AG04449 (cell line): ENCODE measurements at places on chromosomes 3 and 15.
A peak's percentile ranks its signal among the peaks of the same experiment; 100 is the strongest.

DNA sequence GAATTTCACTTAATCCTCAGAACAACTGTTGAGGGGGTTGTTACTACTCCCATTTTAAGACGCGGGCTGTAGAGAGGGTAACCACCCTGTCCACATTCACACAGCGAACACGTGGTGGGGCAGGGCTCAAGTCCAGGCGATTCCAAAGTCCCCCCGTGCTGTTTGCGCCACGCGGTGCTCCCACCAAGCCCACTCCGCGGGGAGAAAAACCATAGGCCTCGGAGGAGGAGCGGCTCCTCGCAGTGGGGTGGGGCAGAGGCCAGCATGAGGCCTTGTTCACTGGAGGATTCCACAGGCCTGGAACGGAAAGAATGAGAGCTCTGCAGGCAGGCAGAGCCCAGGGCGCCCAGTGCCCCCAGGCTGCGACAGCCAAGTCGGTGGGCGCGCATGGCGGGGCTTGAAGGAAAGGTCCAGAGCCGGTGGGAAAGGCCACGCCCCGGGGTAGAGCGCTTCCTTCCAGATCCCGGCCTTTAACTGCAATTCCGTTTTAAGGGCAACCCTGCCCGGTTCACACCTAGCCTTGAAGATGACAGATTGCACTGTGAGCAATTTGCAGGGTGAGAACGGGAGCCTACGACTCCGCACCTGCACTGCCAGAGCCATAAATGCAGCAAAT is 161.8 kb upstream of the TBL1XR1 start:
- no peak for DNase-seq

- DNase-seq: no peak
Observed at GRCh38 chr15:23648920-23649515, 1.4 kb upstream of the MAGEL2 start.

DNA sequence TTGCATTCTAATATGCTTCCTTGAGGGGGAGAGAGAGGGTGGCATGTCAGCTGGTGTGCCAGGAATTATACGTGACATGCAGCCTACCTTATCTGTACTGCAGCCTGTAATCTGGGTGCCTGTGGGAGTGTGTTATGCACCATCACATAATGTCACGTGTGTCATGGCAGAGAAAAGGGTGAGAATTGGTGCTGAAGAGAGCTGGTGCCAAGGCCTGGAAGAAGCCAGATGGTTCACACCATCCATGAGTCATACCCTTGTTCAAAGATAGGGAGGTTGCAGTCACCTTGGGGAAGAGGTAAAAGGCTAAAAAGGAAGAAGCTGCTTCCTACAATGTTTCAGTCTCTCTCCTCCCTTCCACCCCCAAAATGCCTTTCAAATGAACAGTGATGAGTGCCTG is 5.3 kb downstream of the BRPF1 start:
- DNase-seq: no peak

GRCh38 chr15:83569341-83569740 is 84.6 kb upstream of the ADAMTSL3 start:
- no peak for DNase-seq

- no peak for DNase-seq
Observed at GRCh38 chr3:20561166-20561565, 375.2 kb upstream of the SGO1 start.

DNA sequence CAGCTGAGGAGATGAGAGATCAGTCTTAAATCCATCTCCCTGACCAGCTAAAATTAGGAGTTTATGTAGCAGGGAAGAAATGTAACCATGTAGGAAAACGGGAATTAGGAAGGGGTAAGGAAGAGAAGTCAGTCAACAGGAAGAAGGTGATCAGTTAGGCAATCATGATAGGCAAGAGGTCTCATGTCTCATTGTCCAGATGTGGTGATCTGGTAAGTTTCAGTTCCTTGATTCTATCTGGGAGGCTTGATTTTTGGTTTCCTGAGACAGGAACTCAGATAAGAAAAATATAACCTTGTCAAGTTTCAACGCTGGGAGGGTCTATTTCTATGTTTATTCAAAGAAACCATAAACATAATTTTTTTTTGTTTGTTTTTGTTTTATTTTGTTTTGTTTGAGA is 40.3 kb upstream of the TBC1D5 start:
- DNase-seq: no peak

DNA sequence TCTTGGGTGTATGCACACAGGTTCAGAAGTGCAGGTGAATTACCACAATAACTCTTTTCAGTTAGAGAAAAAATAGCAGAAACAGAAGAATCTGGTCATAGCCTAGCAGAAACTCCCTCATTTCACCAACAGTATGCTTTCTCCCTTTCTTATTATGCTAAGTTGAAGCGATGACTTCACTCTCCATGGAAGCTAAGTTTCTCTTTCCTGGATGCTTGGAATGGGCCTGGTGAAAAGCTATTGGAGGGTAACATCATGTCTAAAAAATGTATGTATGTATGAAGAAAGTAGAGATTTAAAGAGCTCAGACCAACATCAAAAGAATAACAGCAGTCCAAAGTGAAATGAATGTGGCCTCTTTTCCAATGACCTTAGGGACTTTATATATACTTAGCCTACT is 145.5 kb downstream of the TIGIT start:
- peak; percentile 47 for DNase-seq

GRCh38 chr15:85707519-85708338 is 87.0 kb downstream of the KLHL25 start:
- DNase-seq: no peak

DNA sequence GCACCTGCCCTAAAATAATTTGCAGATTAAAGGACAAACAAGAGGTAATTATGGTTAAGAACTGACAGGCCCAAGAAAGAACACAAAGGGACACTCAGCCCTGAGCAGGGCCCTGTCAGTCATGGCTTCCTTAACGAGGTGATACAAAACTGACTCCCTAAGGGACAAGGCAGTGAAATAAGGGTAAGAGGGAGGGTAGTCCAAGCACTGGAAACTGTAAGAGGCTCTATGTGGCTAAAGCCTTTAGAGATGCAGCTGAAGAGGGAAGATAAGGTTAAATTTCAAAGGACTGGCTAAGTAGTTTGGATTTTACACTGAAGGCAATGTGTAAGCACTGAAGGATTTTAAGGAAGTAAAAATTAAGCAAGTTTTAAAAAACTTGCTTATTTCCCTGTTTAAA is 3.9 kb downstream of the ATR start:
- no peak for DNase-seq

DNA sequence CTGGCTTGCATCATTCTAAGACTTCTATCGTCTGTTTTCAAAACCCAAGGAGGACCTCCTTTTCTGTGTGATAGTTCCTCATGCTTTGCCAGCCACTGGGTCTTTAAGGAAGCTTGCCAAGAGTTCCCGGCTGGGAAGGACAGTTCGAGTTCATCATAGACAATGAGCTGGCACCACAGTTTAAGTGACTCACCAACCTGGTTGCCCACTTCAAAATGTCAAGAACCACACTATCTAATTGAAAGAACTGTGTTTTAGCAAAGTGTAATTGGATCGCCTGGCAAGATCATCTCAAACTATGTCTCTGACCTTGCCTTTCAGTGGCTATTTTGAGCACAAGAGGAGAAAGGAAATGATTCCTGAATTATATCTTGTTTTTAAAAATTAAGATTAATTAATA is 27.9 kb downstream of the SOX2 start:
- no peak for DNase-seq

DNA sequence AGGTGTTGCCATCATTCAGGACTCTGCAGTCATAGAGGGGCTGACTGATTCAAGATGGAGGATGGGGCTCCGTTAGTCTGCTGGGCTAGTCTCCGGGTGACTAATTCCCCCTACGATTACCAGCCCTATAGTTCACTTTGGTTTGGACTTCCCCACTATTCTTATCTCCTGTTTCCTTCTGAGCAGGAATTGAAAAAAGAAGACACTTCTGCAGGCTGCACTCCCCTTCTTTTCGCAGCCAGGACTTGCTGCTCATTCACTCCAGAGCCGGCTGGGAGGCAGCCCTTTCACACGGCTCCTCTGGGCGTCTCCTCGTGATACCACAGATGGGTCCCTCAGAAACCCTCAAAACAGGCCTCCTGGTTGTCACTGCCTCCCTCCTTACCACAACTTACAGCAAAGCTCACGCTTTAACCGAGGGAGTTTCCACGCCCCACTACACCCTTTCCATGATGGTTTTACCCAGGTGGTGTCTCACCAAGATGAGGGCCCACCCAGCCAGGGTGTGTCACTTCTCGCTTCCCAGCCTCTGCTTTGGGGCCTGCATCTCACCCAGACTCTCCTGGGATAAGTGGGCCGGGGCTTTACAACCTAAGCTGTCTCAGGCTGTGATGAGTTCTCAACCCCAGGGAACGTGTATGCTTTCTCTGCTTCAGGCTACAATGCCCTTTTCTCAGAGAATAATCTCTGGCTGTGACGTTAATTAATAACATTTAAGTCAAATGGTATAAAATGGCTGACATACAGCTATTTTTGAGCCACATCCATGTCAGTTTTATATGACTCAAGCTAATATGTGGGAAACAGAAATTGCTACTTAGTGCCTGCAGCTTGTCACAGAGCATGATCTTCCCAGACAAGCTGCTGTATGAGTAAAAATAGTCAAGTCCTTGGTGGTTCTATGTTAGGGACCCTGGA is 11.9 kb downstream of the CX3CR1 start:
- no peak for DNase-seq

GRCh38 chr15:71106802-71107500 is 8.3 kb upstream of the THSD4 start:
- no peak for DNase-seq

GRCh38 chr3:5010706-5011554 is 31.7 kb downstream of the BHLHE40 start:
- DNase-seq: no peak

DNA sequence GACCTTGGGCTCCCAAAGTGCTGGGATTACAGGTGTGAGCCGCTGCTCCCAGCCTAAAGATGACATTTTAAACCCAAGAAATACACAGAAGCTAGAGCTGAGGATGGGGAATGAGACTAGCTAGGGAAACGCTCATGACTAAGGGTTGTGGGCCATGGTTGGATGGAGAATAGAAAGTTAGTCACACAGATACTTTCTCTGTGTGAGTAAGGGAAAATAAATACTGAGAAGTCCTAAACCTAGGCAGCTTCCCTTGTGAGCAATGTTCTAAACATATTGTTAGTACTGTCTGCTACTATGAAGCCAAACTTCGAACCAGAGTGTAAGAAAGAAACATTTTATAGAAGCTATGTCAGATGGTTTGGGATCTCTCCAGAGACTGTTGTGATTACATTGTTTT is 304.8 kb upstream of the STAC start:
- no peak for DNase-seq

- DNase-seq: no peak
Observed at GRCh38 chr3:130465521-130465920, 51.5 kb upstream of the COL6A6 start.

DNA sequence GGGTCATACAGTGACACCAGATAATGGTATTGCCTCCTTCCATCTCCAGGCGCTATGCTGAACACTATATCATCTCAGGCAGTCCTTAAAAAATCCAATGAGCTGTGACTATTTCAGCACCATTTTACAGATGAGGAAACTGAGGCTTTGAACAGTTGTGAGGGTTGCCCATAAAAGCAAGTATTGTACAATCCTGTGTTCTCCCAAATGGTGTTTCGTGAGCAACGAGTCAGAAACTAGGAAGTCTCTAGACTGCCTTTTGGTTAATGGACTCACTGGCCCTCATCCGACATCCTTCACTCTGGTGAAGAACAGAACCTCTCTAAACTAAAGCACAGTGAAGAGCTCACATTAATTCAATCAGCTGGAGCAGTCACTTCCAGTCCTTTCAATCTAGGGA is 61.8 kb downstream of the ATP8B4 start:
- DNase-seq: no peak

DNA sequence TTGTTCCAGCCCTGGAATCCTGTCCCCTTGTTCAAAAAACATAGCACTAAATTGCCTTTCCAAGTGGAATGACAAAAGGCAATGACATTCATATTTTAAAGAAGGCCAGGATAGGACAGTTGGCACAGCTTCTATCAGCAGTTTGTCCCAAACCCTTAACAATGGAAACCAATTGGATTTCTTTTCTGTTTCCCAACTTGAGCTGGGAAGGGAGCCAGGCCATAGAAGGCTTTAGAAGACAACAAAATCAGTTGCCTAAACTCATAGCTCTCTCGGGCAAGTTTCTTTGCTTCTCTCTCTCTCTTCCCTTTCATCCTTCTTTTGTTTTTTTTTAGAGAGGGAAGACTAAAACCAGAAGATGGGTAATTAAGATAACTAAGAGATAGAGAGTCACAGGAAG is 227.7 kb upstream of the TPRG1 start:
- no peak for DNase-seq

- no peak for DNase-seq
Observed at GRCh38 chr3:38988955-38989354, 62.8 kb downstream of the SCN11A start.

GRCh38 chr3:114566162-114566755 is 272.4 kb downstream of the TIGIT start:
- DNase-seq: no peak

GRCh38 chr3:193545304-193545703 is 9.4 kb downstream of the ATP13A4 start:
- DNase-seq: no peak

- no peak for DNase-seq
Observed at GRCh38 chr15:73038220-73038619, 14.0 kb upstream of the NEO1 start.

DNA sequence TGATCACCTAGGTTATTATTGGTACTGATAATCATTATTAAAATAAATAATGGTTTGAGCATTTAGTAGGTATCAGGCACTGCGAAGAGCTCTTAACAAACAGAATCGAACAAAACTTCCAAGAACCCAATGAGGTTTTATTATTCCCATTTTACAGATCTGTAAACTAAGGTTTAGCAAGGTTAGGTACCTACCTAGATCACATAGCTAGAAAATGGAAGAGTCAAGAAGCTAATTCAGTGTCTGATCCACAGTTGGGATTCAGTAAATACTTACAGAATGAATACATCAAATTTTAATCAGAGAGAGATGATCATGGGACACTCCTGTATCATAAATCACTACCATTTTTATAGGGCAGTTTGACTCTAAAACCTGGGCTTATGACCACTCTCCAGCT is 15.5 kb downstream of the GJD2 start:
- no peak for DNase-seq

- no peak for DNase-seq
Observed at GRCh38 chr15:35243758-35244157, 158.7 kb upstream of the NANOGP8 start.
